Effector CD4-positive, alpha-beta T cell (primary cell): ENCODE measurements at places on chromosomes 6 and 20.

DNA sequence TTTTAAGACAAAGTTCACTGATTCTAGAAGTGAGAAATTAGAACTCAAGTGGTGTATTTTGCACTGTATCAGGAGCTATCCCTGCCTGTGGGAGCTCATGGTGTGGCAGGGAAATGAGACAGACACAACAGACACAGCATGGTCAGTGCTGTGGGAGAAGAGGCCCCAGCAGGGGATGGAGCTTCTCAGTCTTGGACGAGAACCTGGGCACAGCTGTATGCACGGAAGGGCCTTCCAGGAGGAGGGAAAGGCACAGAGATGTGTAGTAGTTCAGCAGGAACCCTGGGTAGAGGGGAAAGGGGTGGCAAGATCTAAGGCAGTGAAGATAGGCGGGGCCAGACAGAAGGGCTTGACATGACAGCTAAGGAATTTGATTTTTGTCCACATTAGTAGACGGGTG, 48.8 kb upstream of the KIF25 start:
- no peak for DNase-seq

DNA sequence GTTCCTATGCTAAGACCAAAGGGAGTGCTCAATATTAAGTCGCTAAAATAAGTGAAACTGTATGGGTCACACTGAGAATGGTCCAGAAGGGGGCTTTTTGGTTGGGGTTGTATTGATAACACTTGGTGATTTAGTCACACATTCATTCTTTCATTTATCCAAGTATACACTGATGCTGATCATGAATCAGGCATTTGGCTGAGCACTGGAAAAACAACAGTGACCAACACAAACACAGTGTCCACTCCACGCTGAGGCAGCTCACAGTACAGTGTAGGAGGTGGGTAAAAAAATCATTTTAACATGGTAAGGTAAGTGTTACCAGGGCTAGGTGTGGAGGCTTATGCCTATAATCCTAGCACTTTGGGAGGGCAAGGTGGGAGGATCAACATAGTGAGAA, 9.2 kb upstream of the FAM83C start:
- no peak for DNase-seq

GRCh38 chr6:157579467-157580031, 198.6 kb downstream of the ZDHHC14 start:
- DNase-seq = no peak

DNA sequence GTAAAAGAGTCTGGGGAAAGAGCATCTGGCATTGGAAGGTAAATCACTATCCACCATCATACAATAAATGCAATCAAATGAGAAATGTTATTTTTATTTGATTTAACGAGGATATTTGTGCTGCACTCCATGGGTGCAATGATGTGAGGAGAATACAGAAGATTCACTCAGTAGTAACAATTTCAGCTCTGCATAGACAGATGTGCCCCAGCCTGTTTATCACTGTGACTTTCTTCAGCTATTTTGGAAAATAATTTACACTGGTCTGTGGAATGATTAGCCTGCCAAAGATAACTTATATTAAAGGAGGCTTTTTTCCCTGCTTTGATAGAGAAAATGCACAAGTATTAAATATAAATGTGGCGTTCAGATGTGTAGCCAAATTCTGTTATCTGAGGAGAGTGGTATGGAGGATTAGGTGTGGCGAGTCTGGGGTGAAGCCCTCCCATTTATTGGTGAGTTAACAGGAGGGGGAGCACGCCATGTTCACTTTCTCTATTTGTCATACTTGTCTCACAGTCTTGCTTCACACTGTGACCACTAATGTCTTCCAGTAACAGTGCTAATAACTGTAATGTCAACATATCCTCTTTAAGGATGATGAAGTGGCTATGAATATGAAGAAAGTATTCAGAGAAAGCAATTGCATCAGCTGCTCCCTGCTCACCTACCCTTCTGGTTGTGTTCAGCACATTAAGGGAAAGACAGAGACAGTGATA, 645.6 kb downstream of the MMUT start:
- no peak for DNase-seq

DNA sequence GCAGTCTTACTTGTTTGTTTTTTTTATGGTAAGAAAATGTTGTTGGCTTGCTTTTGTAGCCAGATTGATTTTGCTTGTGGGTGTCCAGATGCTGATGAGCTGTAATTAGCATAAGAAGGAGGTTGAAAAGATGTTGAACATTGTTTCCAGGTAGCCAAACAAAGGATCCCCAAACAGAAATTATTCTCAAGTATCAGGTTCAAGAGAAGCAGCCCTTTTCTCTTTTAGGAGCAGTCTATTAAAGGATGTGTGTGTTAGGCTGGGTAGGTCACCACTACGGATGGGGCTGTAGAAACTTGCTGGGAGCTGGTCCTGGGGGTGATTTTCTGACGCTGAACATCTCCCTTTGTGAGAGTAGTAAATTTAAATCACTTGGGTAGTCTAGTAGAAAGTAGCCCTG, 86.9 kb upstream of the VSTM2L start:
- no peak for DNase-seq

DNA sequence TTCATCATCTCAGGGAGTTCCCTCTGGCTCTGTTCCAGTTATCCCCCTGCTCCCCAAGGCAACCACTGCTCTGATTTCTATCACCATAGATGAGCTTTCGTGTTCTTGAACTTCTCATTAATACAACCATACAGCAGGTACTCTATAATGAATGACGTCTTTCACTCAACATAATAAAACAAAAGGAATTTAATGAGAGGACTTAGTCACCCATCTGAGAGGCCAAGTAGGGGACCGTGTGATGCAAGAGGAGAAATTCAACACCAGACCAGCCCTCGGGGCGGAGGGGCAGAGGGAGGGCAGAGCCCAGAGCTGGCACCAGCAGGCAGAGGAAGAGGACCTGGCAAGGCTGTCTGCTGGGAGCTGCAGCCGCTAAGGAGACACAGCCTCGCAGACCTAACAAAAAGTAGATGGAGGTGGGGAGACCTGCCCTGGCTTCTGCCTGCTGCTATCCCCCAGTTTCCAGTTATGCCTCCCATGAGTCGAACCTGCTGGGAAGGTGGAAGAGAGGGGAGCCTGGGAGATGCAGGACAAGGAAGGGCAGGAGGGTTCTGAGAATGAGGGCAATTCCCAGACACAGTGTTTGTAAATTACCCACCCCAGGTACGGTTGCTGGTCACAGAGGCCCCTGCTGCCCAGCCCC, 13.8 kb downstream of the CCN5 start:
- DNase-seq = no peak

- DNase-seq = no peak
Measured at GRCh38 chr6:63634630-63635029, 972 bp upstream of the PHF3 start.
